Stimulated activated CD4-positive, alpha-beta T cell treated with anti-CD3 and anti-CD28 coated beads, Interleukin-12 subunit alpha, Interleukin-12 subunit beta, amount 100 ng/mL, for 48 hours (primary cell): ENCODE measurements at places on chromosomes 7 and 10.

GRCh38 chr7:139088268-139088667 is 21.3 kb downstream of the ZC3HAV1 start:
- no peak for DNase-seq

DNA sequence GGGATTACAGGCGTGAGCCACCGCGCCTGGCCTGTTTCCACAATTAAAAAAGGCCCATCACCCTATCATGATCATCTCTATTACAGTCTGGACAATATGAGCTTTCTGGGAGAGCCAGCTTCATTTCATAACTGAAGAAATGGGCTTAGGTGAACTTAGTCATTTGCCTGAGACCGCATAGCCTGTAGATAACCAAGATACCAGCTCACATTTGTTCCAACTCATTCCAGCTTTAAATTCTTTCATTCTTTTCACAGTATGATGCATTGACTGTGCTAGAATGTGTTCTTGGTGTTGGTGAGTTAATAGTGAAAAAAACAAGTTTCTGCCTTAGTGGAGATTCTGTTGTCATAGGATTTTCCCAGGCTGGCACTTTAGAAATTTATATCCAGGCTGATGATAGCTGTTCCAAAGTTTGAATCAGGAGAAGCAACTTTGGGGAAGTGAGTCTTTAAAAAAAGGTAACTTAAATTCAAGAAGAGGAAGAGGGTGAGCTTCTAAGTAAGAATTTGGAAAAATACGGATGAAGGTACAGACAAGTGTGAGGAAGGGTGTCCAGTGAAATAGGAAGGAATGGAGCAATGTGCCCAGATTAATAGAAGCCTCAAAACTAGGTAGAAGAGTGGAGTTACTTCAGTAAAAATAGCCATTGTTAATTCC is 2.1 kb upstream of the H2AZ2 start:
- DNase-seq, result no peak

GRCh38 chr10:21705828-21706176 is 171.8 kb downstream of the MLLT10 start:
- no peak for DNase-seq

DNA sequence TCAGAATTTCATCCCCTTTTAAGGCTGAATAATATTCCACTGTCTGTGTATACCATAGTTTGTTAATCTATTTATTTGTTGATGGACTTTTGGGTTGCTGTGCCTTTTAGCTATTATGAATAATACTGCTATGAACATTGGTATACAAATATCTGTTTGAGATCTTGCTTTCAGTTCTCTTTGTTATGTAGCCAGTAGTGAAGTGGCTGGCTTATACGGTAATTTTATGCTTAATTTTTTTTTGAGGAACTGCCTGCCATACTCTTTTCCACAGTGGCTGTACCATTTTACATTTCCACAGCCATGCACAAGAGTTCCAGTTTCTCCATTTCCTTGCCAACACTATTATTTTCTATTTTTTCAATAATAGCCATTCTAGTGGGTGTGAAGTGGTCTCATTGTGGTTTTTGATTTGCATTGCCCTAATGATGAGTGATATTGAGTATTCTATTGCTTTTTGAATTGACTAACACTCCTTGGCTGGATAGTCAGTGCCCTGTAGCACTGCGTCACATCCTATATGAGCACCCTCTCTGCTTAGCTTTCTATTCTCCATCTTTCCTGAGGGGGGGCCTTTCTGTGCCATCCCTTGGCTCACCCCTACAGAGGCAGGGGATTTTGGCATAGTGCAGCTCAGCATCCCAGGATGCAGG is 29.4 kb upstream of the RAPGEF5 start:
- DNase-seq, result no peak

- DNase-seq, result no peak
Observed at GRCh38 chr10:8852546-8852945, 798.1 kb downstream of the GATA3 start.

DNA sequence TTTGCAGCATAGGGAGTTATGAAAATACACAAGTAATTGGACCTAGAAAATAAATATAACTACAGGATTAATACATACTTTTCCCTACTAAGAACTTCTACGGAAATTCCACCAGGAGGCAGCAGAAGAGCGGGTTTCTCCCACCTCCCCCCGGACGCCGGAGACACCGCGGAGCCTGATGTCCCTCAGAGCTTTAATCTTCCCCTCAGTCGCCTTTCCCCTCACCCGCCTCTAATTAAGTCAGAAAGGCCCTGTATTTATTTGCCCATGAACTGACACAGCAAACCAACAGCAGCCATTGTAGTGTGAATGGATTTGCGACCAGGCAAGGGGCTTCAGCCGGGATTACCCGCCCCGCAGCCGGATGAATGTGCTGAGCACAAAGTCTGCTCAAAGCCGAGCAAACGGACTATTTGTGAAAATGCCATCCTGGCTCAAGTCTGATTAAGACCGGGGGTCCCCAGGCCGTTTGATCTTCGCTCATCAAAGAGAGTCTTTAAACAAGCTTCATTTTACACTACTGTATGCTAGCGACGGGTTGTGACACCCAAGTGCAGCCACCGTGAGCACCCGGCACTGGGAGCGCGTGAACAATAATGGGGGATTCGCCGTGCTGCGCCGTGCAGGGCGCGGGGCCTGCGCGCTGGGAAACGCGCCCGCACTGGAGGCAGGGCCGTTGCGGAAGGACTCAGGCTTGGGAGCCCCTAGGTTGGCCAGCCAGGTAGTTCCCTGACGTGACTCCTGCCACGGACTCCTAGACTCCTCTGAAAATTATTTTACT is 5.6 kb upstream of the DKK1 start:
- DNase-seq, result no peak

DNA sequence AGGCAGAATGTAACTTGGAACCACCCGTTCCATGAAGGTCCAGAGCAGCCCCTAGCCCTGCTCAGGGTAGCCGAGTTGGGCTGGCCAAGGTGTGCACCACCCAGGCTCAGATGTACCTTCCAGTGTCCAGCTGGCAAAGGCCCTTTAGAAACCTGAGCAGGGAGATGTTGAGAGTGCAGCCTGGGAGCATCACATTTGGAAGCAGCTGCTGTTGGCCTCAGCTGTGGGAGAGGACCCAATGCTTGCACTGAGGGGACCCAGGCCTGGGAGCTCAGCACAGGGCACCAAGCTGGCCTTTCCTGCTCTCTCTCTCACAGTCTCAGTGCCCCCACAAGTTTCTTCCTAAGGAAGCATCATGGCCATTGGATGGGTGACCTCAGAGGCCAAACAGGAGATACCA is 33.5 kb downstream of the ANXA8 start:
- DNase-seq, result no peak

DNA sequence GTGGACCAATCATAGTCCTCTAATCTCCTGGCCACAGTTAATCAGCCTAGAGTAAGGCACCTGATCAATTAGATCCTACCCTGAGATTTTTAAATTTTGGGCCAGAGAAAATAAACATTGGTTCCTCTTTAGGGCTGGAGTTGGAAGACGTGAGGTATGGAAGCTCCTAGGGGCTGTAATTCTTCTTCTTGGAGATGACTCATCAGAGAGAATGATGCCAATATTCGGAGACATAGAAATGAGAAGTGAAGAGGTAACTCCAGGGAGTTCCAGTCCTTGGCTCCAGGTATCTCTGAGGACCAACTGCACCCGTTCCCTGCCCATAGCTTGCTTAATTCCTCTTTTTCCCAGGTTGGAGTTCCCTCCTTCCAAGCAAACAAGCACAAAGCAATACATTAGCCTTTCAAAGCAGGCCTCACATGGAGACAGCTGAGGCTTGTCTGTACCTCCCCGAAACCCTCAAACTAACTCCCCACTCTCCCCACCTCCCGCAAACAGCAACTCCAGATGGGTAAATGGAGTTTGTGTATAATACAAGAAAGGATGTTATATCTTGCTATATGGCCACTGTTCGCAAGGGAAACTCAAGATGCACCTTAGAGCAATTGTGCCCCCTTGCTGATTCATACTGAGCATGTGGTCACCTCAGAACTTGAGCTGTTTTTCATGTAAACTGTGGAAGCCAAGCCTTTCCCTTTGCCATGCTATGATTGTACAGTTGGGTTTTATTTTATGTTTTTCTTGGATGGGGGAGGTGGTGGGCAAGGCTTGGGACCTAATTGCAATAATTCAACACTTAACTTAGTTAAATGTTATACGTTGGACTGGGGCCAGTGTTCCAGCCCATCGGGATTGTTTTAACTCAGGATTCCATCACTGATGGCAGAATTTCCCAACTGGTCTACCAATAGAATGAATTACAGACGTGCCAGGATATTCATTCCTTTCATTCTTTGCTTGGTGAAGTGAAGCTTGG is 29.3 kb downstream of the PIK3AP1 start:
- no peak for DNase-seq

DNA sequence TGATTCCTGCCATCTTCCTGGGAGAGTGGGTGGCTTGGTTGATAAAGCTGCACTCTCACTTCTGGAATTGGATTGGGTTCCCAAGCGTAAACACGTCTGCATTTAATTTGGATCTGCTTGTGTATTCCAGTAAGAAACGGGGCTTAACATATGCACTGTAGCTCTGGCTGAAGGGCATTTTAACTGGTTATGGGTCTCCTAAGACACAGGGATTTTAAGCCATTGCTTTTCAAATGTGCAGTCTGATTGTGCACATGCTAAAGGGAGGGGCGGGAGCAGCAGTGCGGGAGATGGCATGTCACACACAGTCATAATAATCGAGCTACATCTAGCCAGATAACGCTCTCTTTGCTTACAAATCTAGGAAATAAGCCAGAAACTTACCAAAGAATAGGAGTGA is 247.3 kb upstream of the LYZL1 start:
- DNase-seq, result no peak

- no peak for DNase-seq
Observed at GRCh38 chr10:58157076-58157766, 110.5 kb downstream of the IPMK start.

DNA sequence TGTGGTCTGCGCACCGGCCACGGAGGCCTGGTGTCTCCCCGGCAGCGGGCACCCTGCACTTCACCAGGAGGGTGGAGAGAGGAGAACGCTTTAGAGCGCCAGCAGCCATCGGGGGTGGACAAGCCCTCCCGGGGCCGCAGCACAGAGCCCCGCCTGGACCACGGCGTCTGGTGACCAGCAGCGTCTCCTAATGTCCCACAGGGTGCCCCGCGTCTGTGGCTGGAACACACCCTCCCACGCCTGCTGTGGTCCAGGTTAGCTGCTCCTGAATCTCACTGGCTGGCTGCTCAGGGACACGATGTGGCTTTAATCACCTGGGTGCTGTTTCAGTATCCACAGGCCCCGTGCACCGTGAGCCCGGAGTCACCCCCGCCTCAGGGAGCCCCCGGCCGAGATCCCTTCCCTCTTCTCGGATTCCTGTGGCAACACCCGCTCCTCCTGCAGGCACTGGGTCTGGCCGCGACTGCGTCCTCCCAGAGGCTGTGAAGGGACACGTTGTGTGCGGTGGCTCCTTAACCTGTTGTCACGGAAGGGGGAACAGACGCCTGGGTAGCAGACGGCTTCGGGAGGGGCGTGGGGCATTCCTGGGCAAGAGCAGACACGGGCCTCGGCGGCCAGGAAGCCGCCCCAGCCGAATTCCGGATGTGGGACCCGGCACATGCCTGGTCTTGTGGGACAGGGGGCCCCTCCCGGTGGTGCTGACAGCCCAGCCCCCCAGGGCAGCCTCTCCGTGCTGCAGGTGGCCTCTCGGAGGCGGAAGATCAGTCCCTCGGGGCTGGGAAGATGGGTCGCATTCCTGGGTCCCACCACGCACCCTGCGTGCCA is 78.9 kb downstream of the FOXL3 start:
- DNase-seq, result no peak

DNA sequence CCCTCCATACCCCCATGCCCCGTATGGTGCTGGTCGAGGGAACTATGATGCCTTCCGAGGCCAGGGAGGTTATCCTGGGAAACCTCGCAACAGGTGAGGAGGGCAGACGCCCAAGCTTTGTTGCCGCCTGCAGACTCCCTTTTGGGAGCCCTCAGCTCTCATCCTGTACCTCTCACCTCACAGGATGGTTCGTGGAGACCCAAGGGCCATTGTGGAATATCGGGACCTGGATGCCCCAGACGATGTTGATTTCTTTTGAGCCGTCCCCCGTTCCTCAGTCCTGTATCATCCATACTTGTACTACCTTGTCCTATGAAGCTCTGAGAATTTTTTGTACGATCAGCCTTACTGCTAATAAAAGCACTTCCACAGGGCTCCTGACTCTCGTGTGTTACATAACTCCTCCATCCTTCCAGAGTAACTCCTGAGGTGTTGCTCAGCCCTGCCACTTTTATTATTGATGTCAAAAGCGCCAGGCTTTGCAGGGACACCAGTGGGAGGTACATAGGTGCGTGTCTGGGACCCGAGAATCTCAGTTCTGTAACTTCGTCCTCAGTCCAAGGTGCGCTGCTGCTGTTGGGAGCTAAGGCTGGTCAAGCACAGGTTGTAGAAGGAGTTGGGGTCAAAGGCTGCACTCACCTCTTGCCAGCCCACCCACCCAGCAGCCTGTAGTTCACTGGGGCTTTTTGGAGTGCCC is 1.1 kb downstream of the UFSP1 start:
- no peak for DNase-seq

- no peak for DNase-seq
Observed at GRCh38 chr7:133950855-133951254, 176.3 kb upstream of the LRGUK start.

DNA sequence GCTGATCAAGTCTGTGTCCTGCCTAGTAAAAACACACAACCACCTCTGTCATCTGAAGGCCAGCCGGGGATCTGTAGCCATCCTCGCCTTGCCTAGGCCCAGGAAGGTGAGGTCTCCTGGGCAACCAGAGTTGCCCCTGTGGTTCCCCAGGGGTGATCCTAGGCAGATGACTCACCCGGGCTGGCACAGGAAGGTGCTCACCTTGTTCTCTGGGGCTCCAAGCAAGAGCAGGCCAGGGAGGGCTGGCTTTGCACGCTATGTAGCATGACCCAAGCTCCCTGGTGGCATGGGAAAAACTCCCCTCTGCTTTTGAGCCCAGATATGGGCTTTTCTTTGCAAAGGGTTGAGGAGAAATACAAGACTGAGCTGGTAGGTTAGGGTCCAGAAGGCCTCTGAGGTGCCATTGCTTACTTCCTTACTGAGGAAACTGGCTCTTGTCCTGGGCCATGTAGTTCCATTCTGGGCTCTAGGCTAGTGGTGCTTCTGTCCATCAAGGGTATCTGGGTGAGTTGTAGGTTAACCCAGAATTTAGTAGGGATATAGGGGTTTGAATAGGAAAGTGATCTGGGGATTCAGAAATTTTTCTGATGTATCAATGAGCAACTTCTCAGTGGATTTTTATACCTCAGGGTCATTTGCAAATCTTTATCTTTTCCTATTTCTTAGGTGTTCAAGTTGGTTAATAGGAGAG is 112.0 kb downstream of the NT5C2 start:
- no peak for DNase-seq

GRCh38 chr10:16854623-16855022 is 37.4 kb upstream of the RSU1 start:
- no peak for DNase-seq
